Stimulated activated CD8-positive, alpha-beta memory T cell treated with anti-CD3 and anti-CD28 coated beads, Interleukin-12 subunit alpha, Interleukin-12 subunit beta, amount 100 ng/mL, for 4 hours (primary cell): ENCODE measurements at places on chromosomes 12 and 14.

DNA sequence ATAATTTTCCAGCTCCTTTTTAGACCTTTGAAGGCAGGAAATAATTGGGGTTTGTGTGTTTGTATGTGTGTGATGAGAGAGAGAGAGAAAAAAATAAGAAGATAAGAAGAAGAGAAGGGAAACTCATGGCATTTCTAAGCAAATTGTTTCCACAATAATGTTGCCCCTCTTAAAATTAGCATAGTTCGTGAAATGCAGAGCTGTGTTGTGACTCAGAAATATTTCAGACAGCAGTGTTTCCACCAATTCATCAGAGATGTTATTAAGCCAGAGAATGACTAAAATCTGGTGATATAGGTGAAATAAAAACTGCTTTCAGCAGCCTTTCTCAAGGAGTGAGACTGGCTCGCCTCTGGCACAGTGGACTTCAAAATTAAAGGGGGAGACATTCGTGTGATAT, 65.9 kb upstream of the ARHGAP5 start:
- DNase-seq, result no peak

DNA sequence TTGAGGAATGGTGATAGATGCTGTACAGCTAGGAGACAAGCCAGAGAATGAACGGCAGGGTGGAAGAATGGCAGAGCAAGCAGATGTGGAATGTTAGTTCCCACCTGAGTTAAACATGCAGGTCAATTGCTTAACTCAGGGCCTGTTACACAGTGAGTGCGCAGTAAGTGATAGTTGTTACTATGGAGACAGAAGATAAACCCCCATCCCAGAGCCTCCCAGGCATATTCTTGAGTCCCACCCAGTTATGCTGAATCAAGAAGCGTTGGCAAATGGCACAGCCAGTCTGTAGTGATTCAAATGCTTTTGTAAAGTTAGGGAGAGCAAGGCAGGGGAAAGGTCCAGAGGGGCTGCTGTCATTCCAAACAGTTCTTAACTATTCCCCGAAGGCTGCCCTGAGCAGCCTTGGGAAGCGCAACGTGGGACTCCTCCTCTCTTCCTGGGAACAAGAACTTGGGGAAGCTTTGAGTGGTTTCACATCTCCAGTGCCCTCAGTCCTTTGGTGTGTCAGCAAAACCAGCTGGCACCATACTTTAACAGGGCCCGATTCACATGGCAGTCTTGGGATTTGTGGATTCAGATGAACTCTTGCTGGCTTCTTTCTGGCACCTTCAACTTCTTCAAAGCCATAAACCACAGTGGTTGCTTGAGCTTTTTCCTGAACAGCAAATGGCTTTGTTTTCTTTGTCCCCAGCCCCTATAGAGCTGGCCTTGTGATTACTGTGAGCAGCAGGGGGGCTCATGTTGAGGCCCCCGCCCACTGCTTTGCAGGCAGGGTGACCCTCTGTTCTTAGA, 66.4 kb downstream of the PPM1A start:
- no peak for DNase-seq

- no peak for DNase-seq
Observed at GRCh38 chr14:52091928-52092327, 23.1 kb upstream of the NID2 start.

DNA sequence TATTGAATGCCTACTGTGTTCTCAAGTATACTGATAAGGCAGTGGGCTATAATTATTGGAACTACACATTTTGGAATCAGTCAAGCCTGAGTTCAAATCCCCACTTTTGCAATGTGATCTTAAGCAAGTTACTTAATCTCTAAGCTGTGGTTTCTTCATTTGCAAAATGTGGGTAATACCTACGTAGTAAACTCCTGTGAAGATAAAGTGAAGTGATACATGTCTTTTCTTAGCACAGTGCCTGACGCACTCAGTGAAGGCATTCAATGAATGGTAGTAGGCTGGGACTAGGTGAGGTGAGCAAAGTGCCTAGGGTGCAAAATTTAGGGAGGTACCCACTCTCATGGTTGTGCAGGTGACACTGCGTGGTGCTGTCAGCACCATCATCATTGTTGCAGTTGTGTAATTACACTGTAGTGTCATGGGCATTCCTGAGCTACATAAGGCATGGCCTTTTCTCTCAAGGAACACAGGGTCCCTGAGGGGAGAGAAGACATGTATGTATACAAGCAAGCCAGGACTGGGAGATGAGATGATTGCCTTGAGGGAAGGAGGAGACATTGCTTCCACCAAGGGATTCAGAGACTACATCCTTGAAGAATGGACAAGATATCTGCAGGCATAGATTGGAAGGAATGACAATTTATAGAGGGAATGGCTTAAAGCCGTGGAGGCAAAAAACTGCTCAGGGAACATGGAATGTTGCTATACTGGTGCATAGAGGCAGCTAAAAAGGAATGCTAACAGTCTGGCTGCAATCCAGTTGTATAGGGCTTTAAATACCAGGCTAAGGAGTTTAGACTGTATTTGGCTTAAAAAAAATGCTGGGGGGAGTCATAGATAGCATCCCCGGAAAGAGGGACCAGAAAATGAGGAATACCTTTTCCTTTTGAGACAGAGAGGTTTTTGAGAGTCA, 129.2 kb upstream of the ARHGAP5 start:
- DNase-seq, result no peak

DNA sequence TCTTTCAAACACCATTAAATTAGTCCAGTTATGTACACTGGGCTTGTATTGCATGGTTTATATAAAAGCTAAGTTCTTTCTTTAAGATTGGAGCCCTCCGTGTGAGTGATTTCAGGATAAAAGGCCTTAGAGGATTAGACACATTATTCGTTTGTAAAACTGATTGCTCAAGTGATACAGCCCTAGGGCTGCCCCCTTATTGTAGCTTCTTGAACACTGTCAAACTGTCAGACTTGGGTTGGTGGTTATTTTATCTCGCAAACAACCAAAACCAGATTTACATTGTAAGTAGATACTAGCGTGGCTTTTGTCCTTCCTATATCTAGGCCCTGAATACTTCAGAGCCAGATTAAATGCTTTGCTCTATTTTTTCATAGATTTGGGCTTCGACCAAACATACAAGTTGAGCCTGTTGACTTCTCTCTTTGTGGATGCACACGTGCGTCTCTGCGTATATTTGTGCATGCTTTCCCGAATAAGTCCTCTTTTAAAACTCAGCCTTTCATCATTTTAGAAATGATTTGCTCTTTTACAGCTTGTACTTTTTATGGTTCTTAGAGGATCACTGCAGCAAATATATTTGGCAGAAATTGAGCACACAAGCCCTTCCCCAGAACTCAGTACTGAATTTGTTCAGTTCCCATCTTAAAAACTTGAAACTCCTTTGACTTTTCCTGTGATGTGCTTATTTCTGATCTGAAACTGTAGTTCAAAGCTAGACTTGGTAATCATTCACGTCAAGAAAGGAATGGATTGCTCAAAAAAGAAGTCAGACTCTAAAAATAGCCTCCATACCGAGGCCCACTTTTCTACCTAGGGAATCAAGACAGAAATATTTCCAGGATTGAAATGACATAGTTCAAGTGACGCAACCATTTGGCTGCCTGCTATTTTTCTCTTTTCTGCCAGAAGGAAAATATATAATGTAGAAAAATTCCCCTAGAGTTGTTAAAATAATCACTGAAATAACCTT, 129.5 kb downstream of the ETV6 start:
- no peak for DNase-seq
